ENCODE measurements at places on chromosomes 4 and X.

DNA sequence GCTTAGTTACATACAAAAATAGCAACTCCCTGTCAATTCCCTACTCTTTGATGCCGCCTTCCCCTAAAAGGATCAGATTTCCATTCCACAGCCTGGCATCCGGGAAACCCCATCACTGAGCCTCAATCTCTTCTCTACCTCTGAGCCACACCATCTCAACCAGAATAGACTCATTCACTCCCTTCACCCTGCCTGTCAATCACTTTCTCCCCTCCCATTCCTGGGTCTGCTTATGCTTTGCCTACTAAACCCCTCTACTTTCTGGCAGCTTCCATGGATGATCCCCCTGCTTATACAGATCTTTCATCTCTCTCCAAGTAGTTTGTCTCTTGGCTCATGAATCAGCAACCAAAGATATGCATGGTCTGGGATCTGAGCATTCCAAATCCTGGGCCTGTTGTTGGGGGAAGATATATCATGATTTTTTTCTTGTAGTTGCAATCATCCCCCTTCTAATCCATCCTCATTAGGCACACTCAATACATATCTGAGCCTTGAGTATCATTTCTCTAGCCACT is 2.6 kb downstream of the AMER1 start:
- no peak for DNase-seq

DNA sequence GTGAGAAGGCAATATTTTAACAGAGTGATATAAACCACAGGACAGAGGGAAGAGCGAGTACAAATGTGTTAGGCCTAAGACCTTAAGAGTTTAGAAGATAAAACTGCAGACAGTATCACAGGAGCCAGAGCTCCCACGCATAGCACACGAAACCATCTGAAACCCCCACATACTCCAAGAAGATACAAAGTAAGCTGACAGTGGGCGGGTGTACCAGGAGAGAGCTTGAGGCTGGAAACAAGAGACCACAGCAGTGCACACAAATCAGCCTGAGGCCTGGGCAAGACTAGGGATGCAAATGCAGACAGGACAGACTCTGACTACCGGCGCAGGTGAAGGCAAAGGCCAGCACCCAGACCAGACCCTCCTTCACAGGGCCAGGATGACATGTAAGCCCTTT is 54.1 kb upstream of the ARHGAP24 start:
- no peak for DNase-seq

DNA sequence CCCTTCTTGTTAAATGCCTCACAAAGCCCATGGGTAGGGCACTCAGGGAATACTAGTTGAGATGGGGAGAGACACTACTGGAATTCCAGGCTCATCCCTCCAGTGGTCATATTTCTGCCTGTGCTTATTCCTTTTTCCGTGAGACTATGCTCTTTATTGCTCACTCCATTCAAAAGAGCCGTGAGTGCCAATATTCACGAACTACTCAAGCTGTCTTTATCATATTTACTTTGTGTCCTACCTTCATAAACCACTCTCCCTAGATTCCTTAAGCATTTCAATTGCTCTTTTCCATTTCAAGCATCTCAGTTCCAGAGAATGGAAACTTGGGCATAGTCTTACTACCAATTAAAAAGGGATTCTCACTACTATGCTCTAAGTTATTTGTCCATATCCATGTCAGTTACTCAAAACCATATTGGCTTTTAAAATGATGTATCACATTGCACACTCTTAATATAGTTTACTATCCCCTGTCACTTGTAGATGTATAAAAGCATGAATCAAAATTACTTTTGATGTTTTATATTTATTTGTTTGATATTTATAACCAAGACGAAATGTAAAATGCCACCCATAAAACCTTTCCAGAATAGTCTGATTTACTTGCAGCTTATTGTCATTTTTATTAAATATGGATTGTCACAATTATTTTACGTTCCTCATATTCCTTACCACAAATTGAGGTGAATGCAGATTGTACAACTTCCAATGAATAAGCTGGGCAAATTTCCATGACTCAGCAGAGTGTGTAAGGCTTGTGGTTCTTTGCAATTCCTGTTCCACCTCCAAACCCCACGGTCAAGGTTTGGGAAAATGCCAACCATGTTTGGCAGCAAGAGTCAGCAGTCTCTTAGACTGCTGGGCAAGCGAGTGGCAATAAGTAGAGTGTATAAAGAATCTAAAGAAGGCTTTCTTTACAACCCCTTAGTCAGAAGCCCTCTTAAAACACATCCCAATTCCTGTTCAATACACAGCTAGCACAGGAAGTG is 24.4 kb downstream of the ENOX2 start:
- DNase-seq = no peak

GRCh38 chrX:153519569-153520286 is 2.3 kb downstream of the ATP2B3 start:
- no peak for DNase-seq

- DNase-seq = no peak
Measured at GRCh38 chrX:71664889-71665491, 2.4 kb upstream of the LOC101059915 start.

GRCh38 chr4:107044170-107044569 is 8.1 kb upstream of the DKK2 start:
- DNase-seq = no peak

DNA sequence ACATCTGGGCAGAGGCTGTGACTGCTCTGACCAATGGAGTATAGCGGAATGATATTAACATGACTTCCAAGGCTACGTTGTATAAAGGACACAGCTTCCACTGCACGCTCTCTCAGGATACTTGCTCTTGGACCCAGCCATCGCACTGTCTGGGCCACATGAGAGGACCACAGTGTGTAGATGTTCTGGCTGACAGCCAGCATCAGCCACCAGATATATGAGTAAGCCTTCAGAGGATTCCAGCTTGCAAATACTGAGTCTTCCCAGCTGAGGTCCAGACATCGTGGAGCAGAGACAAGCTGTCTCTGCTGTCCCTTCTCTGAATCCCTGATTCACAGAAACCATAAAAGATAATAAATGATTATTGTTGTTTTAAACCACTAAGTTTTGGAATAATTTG is 146.8 kb upstream of the USP9X start:
- no peak for DNase-seq
